ENCODE measurements at places on chromosomes 11 and 22.
A peak's percentile ranks its signal among the peaks of the same experiment; 100 is the strongest.

- DNase-seq: no peak
Measured at GRCh38 chr11:977830-978720, 52.4 kb downstream of the AP2A2 start.

DNA sequence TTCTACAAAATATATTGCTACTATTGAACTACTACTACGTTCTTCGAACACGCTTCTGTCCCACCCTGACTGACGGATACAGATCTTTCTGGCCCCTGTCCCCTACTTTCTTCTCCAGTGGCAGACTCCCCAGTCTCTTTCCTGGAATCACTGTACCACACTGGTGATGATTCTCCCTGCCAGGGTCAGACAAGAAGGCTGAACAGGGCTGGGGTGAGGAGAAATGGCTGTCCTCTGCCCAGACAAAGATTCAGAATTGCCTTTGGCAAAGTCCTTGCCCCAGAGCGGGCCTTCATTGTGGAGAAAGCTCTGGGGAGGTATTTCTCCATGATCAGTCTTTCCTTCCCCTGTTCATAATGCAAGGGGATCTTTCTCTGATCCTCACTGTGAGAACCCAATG is 1417.1 kb downstream of the BRD1 start:
- DNase-seq: no peak

GRCh38 chr22:45504373-45505341 is 2.0 kb downstream of the FBLN1 start:
- peak; percentile 8 for DNase-seq

GRCh38 chr11:77502346-77502905 is 28.5 kb upstream of the PAK1 start:
- DNase-seq: no peak

- DNase-seq: no peak
Measured at GRCh38 chr11:11724994-11725393, 103.2 kb upstream of the GALNT18 start.
